ENCODE measurements at places on chromosomes 3 and 15. TPM values are rescaled to one million over a fixed set of nuclear protein-coding genes. Genes with fewer than 3 reads are reported as not detected.

Gene GPR176
- 135 TPM for total RNA-seq

Gene NECTIN3
- 53.0 TPM for total RNA-seq

Gene REC114
- total RNA-seq, result not detected

Gene GATM
- total RNA-seq, result 0.44 TPM

Gene SYNPR
- not detected for total RNA-seq

Gene RBPMS2
- total RNA-seq, result under 0.01 TPM

Gene WDR49
- total RNA-seq, result under 0.01 TPM

Gene PLA2G4E
- total RNA-seq, result not detected

Gene SLC28A2
- not detected for total RNA-seq

Gene KIF15
- 7.4 TPM for total RNA-seq

Gene LRRC31
- not detected for total RNA-seq

Gene C3orf20
- total RNA-seq, result not detected

Gene C2CD4A
- 0.12 TPM for total RNA-seq

Gene ANKRD34C
- total RNA-seq, result not detected

Gene IL5RA
- total RNA-seq, result not detected

Gene P2RY12
- 0.12 TPM for total RNA-seq

Gene KLHL40
- total RNA-seq, result not detected

Gene MYZAP
- total RNA-seq, result 1.6 TPM

Gene NPAP1
- total RNA-seq, result not detected

Gene PPP1R14D
- total RNA-seq, result not detected

Gene ACKR4
- total RNA-seq, result 1.5 TPM

Gene RRP9
- 47.7 TPM for total RNA-seq

Gene LINGO1
- not detected for total RNA-seq

Gene SCN11A
- under 0.01 TPM for total RNA-seq

Gene TM6SF1
- total RNA-seq, result 0.62 TPM

Gene SPRED1
- 56.8 TPM for total RNA-seq

Gene NEK10
- 7.0 TPM for total RNA-seq

Gene DCP1A
- 12.4 TPM for total RNA-seq

Gene KATNBL1
- 79.2 TPM for total RNA-seq

Gene LAMB2
- 640 TPM for total RNA-seq

Gene CCDC33
- total RNA-seq, result 0.12 TPM

Gene PHLDB2
- 47.4 TPM for total RNA-seq

Gene TF
- total RNA-seq, result under 0.01 TPM

Gene CATSPER2
- total RNA-seq, result 2.1 TPM

Measured in uterine smooth muscle cell (primary cell).